C1 segment of cervical spinal cord (tissue), 14 donors: ENCODE measurements at places on chromosomes 7 and 10.

GRCh38 chr10:5776136-5776880, 36.9 kb downstream of the GDI2 start:
- DNase-seq, result no peak

GRCh38 chr10:48782386-48782785, 97.7 kb downstream of the WDFY4 start:
- DNase-seq, result no peak

DNA sequence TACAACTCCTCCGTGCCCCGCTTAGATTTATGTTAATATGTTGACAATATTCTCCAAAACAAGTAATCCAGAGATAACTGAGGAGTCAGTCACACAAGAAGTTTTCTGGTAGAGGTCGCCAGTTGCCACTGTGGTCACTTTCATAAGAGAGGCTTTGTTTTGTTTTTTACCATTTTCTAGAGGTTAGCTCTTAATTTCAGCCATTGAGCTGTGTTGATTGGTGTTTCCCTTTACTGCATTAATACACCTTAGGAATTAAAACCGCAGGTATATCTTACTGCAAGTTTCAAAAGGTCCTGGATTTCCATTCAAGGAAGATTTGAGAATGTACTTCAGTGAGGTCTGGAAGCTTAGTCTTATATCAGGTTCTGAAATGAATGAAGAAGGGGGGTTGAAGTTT, 3.5 kb downstream of the BMI1 start:
- DNase-seq, result no peak

DNA sequence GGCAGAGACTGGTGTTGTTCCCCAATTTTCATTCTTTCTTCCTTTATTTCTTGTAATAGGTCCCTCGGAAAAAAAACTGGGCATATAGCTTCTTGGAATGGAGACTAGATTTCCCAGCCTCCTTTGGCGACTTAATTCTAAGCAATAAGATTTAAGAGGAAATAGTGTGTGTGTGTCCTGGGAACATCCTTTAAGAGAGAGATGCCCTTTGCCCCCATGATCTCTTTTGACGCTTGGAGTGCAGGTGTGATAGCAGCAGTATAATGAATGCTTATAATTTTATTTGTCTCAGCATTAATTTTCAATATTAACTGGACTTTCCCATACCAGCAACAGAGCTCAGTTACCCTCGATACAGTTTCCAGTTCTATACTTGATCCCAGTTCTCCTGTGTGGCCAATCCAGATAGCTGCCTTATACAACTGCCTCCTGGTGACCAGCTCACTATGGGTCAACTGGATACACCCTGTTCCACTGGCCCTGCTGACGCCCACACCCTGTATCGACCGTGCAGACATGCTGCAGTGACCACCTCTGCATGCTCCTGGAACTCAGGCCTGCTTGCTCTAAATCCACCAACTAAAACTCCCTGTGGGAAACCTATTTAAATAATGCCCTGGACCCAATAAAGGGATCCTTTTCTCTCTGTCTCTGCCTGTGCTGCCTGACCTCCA, 13.9 kb downstream of the TMEM176A start:
- no peak for DNase-seq

DNA sequence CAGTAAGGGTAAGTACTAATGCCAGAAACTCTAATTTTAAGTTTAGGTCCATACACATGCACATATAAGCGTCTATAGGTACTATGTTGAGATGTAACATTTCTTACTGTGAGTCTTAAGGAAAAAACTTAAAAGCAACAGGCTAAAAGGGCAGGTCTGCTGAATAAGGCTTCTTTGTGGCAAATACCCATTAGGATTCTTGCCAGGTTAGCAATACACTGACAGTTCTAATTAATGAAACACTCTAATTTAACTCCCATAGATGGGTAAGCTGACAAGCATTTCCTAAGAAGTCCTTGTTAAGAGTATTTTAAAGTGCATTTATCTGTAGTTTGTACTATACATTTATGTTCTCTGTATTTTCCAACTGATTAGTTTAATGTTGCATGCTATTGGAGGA, 14.0 kb downstream of the SCRN1 start:
- no peak for DNase-seq

- no peak for DNase-seq
These were observed 27.0 kb downstream of the CALML3 start for GRCh38 chr10:5551531-5552375.
